ENCODE measurements at places on chromosomes 16 and 17.

DNA sequence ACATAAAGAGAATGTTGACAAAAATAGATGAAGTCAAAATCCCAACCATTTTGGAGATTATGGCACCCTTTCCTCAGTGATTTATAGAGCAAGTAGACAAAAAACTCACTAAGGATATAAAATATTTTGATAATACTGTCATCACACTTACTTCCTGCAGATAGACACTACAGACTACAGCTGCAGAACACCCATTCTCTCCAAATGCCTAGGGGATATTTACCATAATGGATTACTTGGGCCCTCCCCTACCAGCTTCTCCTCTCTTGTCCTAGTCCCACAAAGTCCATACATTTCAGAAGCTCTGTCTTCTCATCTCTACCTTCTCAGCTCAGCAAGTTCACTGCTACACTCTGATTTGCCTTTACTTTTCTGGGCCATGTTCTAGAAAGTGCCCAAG, 37.2 kb upstream of the CCNF start:
- no peak for DNase-seq

DNA sequence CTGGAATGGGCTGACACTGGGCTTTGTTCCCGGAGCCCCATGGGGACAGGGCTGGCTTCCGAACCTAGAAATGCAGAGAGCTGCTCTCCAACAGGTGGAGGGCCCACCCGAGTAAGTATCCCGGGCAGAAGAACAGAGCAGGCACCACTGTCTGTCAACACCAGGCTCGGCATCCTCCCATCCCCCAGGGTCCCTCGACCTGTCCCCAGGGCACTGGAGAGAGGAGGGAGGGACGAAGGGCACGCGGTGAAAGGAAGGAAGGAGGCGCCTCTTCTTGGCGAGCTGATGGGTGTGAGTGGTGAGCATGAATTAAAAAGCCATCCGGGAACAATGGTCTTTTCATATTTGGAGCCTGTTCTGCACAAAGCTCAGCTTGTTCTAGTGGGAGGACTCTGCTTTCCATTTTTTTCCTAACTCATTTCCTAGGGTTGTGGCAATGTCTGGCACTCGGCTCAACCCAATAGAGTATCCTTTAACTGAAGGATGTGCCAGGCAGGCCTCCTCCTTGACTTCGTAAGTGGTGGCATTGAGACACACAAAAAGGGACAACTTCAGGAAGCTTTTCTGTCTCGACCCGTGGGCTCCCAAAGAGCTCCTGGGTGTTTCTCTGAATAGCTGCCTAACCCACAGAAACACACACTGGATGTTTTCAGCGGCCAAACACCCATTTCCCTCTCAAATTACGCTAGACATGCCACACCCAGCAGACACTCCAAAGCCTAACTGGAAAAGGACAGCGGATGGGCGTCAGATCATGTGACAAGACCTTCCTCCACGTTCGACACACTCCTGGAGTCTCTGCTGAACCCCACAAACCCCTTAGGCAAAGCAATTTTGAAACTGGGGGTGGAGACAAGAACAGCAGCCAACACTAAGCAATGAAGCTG, 47.7 kb downstream of the ZFHX3 start:
- DNase-seq, result no peak

DNA sequence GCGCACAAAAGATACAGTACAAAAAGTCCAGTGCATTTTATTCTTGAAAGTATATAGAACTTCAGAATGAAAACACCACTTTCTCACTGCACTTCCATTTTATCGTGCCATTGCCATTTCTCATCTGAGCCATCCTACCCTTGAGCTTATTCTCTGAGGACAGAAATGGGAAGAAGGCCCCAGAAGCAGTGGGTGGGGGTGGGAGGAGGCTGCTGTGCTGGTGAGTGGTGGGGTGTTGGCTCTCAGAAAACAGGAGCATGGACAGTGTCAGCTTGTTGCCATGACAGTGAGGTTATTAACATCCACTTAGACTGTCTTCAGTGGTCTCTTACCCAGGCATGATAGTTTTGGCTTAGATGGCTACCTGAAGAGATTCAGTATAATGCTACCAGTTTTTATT, 4.5 kb downstream of the ATMIN start:
- no peak for DNase-seq

GRCh38 chr17:76077584-76078110, 1.3 kb upstream of the ZACN start:
- no peak for DNase-seq

DNA sequence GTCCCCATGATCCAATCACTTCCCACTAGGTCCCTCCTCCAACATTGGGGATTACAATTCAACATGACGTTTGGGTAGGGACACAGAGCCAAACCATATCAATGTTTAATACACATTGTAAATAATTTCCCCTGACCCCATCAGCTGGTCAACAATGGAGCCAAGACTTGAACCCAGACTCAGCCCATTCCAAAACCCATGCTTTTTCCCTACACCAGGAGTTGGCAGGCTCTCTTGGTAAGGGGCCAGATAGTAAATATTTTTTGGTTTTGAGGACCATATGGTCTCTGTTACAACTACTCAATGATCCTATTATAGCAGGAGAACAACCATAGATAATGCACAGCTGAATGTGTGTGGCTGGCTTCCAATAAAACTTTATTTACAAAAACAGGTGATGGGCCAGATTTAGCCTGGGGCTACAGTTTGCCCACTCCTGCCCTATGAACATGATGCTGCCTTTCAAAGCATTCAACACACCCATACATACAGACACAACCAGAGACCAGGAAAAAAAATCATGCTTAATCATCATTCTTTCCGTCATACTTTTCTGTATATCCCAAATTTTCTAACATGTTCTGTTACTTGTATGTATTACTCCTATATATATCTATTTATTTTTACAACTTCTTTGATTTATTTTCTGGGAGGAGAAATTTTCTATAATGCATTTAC, 22.1 kb upstream of the MSI2 start:
- no peak for DNase-seq
